ENCODE measurements at places on chromosomes 3 and 15.

DNA sequence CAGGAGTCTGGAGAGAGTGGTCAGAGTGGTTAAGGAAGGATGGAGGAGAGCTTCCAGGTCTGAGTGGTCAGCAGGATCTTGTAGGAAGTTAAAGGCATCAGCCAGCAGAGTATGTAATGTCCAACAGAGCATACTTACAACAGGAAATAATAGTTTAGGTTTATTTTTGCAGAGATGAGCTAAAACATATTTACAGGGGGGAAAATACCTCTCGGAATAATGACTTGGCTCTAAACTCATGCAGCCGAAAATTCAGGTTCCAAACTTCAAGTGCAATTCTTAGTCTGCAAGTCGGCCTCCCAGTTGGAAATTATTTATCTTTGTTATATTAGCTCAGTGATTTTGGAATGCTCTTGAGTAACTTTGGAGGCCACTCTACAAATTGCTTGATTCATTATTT is 385.0 kb upstream of the C2CD4B start:
- no peak for DNase-seq

DNA sequence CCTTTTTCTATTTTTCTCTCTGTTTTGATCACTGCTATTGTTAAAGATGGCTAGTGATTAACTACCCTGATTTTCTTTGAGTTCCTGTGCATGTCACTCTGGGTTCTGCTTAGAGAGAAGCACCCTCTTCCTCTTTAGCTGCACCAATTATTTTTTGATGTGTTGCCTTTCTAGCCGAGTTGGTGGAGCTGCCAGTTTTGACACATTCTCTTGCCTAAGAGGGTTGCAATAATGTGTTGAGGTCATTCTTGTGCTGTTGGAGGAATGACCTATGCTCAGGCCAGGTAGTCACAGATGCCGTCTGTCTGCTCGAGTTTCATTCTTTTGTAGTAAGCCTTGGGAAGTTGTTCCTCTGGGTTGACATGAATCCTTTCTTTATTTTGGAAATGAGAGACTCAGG is 84.6 kb upstream of the DPH6 start:
- DNase-seq, result no peak

GRCh38 chr3:33577588-33577987 is 137.4 kb upstream of the UBP1 start:
- no peak for DNase-seq

- DNase-seq, result no peak
Observed at GRCh38 chr15:71658827-71659729, 151.3 kb upstream of the NR2E3 start.

DNA sequence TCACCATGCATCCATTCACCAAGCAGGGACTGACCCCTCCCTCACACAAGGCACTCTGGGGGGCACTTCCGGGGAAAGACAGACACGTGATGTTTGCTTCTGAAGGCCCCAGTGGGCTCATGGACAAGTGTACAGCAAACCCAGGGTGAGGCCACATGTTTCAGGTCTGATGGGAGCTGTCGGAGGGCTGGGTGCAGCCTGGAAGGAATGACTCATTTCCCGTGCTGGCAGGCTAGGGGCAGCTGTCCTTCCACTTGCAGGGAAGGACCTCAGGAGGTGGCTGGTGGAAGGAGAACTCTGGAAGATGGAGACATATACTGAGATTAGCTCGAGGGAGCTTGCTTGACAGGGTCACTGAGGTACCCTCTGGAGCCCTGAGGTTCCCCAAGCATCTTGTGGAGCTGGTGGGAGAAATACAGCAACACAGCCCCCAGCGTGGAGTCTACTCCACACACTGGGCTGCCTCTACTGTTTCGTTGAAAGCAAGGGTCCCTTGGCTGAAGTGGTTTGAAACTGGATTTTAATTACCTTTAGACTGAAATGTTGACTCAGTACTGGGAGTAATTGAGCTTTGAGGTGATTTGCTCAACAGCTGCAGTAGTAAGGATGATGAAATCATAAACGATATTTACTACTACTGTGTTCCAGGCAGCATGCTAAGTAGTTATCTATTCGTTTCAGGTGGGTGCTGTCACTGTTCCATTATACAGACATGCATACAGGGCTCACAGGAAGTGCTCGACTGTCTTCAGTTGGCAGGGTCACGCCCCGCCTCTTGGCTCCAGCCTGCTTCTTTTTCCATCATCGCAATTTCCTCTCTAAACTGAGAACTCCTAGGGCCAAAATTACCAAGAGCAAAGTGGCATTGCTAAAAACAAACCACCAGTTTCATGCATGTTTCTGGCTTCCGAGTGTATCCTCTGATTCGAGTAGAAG is 230.4 kb downstream of the ADAMTS17 start:
- DNase-seq, result no peak

GRCh38 chr3:56144805-56145204 is 323.5 kb downstream of the ERC2 start:
- no peak for DNase-seq

DNA sequence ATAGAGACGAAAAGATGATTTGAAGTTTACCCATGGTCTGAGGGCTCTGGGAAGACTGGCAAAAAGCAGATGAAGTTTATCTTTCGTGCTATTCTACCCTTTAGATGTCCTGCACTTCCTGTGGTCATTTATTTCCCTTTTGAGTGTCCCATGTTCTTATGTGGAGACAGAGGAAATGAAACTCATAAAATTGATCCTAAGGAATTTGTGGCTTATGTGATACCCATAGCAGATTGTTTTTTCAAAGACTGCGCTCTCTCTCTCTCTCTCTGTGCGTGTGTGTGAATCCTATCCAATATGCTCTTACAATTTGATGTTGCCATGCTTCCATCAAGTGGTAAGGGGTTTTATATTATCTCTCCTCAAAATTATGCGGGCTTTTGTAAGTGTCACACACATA is 607.5 kb upstream of the DPPA4 start:
- no peak for DNase-seq

GRCh38 chr3:120595788-120596115 is 384 bp upstream of the NDUFB4 start:
- DNase-seq, result no peak

- no peak for DNase-seq
Observed at GRCh38 chr3:61848885-61849284, 287.5 kb downstream of the PTPRG start.

- DNase-seq, result no peak
Observed at GRCh38 chr3:46979958-46980497, 562 bp downstream of the NBEAL2 start.

- DNase-seq, result no peak
Observed at GRCh38 chr3:56219894-56220805, 248.1 kb downstream of the ERC2 start.

DNA sequence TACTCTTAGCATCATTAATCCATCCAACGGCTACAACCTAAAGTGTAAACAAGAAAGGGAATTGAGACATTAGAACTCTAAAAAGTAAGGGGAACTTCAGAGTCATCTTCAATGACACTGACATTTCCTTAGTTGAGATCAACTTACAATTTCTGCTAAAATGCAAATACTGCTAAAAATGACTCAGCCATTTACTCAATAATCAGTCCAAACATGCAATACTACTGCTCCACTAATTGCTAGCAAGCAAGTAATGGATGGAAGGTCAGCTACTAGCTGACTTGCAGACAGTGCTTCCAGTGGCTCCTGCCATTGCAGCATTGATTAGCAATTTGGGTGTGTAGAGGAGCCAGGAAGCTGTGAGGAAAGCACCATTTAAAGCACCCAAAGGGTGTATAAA is 28.4 kb downstream of the CD200R1L start:
- DNase-seq, result no peak

- DNase-seq, result no peak
Observed at GRCh38 chr15:97858296-97858695, 102.2 kb upstream of the ARRDC4 start.

DNA sequence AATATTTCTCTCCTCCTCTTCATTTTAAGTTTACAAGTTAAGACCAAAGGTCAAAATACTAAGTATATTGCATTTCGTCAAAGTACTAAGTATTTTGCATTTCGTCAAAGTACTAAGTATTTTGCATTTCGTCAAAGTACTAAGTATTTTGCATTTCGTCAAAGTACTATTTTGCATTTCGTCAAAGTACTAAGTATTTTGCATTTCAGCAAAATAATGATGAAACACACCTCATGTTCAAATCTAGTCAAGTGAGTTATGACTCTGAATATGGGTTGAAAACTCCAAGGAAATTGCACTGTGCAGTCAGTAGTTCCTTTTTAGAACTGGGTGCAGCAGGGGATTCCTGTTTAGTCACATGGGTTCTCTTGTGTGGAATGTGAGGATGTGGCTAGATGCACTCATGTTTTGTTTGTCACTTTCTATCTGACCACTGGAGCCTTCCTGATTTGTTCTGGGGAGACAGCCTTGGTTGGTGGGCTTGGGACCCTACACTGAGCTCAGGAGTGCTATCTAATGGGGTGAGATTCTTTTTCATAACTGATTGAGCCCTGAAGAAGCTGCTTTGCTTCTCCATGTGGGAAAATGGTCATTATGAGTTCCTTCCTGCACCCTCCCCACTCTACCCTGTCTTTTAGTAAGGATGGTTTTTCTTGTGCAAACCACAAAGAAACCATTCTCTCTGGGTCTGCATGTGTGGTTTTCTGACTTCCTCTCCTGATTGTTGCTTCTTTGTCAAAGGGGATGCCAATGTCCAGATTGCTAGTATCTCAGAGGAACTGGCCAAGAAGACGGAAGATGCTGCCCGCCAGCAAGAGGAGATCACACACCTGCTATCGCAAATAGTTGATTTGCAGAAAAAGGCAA is 73.4 kb downstream of the CCK start:
- no peak for DNase-seq

- no peak for DNase-seq
Observed at GRCh38 chr3:168860592-168860991, 764.9 kb upstream of the GOLIM4 start.

- DNase-seq, result no peak
Observed at GRCh38 chr3:64848822-64849221, 161.0 kb upstream of the ADAMTS9 start.

DNA sequence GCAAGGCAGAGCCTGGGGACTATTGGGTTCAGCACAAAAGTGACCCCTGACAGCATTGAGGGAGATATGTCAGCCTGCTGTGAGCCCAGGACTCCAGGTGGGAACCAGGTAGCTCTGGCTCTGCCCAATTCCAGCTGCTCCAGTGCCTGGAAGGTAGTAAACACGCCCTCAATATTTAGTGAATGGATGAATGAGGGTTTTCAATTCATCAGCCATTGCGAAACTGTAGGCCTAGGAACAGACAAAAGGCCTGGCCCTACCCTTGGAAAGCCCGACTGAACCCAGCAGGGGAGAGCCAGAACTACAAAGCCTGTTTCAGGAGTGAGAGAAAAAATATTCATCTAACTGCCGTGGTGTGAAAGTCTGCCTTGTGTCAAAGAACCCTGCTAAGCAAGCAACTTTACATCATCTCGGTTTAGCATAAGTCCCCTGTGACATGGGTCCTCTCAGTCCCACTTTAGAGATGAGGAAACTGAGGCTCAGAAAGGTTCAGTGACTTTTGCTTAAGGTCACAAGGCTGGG is 8.1 kb upstream of the CSK start:
- no peak for DNase-seq

DNA sequence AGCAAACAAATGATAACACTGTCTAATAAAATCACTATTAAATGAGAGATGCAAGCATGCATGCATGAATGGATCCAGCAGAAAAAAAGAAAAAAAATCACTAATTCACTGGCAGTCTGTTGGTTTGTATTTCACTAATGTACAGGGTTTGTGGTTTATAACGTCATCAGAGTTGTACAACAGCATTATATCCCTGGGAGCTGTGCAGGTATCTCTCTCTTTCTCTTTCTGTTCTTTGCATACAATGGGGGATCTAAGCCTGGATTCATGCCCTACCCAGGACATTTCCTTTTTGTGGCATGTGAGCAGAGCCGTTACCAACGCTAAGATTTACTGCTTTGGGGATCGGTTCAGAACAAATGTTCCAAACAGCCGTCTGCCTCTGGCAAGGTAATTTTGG is 229.5 kb downstream of the SOX2 start:
- DNase-seq, result no peak

- peak; percentile 55 for DNase-seq
Observed at GRCh38 chr15:91224755-91225380, 124.8 kb downstream of the SV2B start.

DNA sequence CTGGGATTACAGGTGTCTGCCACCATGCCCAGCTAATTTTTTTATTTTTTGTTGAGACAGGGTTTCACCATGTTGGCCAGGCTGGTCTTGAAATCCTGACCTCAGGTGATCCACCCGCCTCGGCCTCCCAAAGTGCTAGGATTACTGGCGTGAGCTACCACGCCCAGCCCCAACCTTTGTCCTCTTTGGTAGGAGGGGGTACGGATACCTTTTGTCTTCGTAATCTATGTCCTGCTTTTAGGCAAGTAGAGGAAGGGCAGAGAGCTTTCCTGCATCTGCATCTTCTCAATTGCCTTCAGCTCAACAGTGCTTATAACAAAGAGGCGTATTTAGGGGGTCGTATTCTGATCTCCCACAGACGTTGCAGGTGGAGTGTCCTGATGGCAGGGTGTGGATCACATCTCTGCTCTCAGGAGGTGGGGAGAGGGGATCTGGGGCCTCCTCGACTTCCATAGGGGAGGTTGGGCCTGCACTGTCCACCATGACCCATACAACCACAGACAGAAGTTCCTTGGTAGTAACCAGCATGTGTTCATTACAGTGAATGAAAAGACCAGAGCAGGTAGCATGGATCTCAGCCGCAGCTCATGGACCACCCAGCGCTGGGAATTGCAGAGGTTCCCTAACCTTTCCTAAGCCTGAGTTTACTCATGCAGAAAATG is 21.4 kb upstream of the KCTD6 start:
- DNase-seq, result no peak

- no peak for DNase-seq
Observed at GRCh38 chr3:179072100-179072438, 460 bp upstream of the ZMAT3 start.

GRCh38 chr3:161713731-161714130 is 217.1 kb downstream of the OTOL1 start:
- DNase-seq, result no peak

- no peak for DNase-seq
Observed at GRCh38 chr3:120173056-120173675, 78.9 kb upstream of the GSK3B start.

DNA sequence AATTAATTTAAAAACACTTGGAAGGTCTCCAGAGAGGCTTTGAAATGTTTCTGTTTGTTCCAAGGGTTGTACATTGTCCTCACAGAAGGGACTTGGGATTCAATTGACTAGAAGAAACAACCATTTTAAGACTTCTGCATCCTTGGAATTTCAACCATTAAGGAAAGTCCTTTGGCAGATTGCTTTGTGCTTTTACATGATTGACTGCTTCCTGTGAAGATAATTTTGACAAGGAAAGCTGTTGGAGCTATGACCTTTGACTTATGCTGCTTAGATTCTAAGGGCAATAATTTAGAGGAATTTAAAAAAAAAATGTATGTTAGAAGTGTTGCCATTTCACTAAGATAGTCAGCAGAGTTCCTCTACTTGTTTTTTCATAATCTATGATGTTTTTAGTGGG is 483.9 kb upstream of the TBL1XR1 start:
- DNase-seq, result no peak

DNA sequence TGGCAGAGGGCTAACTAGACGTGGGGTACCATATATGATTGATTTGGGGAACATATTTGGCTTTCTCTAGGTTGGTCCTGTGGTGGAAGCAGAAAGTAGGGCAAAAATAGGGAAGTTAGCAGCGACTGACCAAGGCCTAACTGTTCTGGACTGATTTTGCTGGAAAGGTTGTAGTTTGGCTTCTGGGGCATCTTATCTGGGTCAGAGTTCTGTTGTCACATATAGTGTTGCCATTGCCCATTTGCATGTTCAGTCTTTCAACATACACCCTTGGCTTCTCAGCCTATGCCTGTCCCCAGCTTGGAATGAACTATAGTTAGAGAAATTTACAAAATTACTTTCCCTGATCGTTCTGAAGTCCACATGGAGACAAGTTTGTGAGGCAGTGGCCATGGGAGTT is 426.5 kb downstream of the TBC1D5 start:
- no peak for DNase-seq

Measured in NCI-H187 treated with DMSO at 0.1 percent for 48 hours (cell line).